ENCODE measurements at places on chromosomes 11 and 22.

- DNase-seq: no peak
Observed at GRCh38 chr11:134541355-134541754, 129.3 kb upstream of the B3GAT1 start.

DNA sequence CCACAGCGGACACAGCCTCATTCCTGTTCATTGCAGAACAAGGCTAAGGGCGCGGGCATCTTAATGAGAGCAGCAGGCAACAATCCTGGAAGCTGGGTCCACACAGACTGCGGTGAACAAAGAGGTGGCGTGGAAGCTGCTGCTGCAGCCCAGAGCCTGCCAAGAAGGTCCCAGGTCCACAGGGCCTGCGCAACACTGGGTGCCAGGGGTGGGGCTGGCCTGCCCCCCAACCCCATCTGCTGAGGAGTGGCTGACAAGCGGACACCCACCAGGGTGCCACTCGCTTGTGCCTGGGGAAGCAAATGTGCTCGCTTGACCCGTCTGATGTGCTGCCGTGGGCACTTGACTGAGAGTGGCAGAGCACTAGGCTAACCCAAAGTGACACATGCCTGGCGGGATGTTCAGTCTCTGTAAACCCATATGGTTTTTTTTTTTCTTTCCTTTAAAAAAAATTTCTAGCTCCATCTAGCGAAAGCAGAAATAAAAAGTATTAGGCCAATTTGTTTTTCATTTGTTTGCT lies 83.2 kb upstream of the PITPNB start:
- no peak for DNase-seq

DNA sequence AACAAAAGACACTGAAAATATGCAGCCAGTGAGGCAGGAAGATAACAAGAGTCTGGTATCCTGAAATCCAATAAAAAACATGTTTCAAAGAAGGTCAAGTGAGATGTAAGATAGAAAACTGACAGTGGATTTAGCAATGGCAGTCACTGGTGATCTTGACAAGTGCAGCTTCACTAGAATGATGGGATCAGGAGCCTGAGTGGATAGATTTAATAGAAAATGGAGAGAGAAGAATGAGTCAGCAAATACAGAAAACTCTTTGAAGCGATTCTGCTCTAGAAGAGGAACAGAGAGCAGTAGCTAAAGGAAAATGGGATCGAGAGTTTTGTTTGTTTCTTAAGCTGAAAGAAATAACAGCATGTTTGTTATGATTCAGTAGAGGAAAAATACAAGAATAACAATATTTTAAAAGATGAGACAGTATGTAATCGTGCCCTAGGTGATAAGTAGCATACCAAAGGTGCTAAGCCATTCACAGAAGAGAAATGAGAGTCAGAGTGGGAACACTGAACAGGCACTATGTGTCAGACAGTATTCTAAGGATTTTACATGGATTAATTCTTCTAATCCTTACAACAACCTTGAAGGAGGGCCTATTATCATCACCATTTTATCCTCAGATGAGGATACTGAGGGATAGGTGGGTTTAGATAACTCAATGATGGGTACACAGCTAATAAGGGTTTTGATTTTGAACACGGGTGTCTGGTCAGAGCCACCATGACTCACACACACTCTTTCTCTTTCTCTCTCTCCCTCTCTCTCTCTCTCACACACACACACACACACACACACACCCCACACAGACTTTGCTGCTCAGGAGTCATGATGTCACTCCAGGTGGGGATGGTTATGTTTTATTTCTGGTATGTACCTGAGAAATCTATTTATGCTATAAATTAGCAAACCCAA lies 36.3 kb downstream of the MRE11 start:
- DNase-seq: no peak

- no peak for DNase-seq
Observed at GRCh38 chr22:39518996-39519680, 1.2 kb upstream of the ATF4 start.

GRCh38 chr11:93689240-93689639 lies 27.8 kb downstream of the CEP295 start:
- DNase-seq: no peak

- DNase-seq: no peak
Observed at GRCh38 chr11:132315696-132316095, 945.3 kb downstream of the NTM start.

GRCh38 chr22:49905465-49905864 lies 12.8 kb downstream of the ALG12 start:
- DNase-seq: no peak

GRCh38 chr11:83881428-83881827 lies 595.3 kb upstream of the CCDC90B start:
- no peak for DNase-seq

- DNase-seq: no peak
Observed at GRCh38 chr11:35911013-35911412, 32.8 kb upstream of the LDLRAD3 start.

- no peak for DNase-seq
Observed at GRCh38 chr11:117831661-117832415, 7.3 kb upstream of the FXYD2 start.

DNA sequence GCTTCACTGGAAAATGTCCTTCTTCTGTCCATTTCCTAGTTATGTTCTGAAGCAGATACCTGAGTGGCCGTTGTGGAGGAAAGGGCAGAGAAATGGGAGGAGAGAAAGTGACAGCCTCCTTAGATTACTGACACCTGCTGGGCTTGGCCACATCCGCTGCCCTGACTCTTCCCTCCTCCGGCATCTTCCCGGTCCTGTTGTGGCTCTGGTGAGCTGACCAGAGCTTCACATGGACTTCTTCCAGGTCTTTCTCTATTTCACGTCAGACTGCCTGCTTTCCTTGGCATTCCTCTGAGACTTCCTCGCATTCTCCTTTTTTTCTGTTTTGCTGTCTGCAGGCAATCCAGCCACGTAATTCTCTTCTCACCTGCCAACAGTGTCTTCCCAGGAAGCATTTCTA lies 138.7 kb upstream of the E2F8 start:
- no peak for DNase-seq

DNA sequence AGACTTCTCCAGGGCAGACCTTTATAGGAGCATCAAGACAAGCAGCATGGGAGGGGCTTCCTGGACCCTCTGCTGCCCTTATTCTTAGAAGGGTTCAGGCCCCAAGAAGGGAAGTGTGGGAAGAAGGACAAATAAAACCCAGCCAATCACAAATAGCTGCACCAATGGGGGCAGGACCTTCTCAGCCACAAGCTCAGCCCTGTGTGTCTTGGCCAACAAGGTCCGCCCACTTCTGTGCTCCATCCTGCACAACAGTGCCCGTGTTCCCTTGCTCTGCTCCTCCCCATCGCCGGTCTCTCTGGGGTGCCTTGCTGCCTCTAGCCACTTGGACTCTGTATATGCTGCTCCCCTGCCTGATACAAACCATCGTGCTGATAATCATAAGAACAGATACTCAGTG lies 86.1 kb downstream of the NAT10 start:
- DNase-seq: no peak

DNA sequence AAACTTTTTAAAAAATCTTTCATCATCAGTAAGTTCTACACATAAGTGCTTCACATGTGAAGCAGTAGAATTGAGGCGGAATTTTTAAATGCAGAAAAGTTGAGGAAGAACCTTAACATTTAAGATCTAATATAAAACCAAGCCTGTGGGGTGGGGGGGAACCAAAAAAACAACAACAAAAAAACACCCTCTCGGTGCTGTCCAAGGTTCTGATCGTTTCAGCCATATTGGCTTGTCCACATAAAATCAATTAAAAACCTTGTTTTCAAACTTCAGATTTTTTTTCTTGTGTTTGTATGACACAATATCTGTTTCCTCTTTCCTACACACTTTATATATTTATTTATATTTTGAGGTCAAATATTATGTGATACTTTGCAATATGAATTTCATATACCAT lies 130.0 kb downstream of the WNT7B start:
- DNase-seq: no peak

DNA sequence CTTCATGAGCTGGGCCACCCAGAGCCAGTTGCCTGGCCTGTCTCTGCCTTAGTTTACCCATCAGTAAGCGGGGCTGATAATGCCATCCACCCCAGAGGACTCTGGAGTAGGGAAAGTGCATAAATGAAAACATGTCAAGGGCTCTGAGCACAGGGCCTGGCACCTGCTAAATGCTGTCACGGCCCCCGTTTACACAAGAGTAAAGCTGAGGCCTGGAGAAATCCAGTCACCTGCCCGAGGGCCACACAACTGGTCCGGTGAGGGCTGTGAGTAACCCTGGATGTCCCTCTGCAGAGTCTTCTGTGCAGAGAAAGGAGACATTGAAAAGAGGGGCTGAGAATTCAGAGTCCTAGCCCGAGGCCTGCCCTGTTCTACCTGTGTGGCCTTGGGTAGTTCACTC lies 110.6 kb upstream of the ANO1 start:
- DNase-seq: no peak

DNA sequence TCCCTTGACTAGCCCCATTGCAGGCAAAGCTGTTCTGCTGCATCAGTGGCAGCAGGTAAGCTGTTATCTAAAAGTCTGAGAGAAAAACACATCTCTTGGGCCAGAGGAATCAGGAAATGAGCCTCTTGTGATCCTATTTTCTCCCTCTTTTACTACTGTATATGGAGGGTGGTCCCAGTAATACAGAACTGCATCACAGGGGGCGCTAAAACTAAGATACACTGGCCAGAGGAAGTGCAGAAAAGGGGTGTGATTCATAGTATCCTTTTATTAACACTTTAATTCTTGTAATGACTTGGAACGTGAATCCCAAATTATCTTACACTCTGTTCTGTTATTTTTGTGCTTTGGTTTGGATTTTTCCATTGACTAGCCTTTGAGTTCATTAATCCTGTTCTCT lies 8.8 kb upstream of the MED17 start:
- DNase-seq: no peak

GRCh38 chr11:116697011-116697410 lies 75.8 kb downstream of the BUD13 start:
- no peak for DNase-seq

DNA sequence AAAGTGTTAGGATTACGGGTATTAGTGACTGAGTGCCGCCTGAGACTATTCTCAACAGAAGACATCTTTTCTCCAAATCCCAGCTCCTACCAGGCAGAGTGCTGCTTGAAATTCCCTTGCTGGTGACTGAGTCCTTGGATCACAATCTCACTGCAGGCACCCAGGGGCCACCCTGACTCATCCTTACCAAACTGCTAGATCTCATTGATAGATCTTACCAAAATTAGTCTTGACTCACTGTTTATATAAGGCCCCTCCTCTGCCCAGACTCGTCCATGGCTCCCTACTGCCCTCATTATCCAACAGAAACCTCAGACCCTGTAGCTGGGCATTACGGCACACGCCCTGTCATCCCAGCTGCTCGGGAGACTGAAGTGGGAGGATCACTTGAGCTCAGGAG lies 14.7 kb downstream of the TBC1D10A start:
- DNase-seq: no peak

DNA sequence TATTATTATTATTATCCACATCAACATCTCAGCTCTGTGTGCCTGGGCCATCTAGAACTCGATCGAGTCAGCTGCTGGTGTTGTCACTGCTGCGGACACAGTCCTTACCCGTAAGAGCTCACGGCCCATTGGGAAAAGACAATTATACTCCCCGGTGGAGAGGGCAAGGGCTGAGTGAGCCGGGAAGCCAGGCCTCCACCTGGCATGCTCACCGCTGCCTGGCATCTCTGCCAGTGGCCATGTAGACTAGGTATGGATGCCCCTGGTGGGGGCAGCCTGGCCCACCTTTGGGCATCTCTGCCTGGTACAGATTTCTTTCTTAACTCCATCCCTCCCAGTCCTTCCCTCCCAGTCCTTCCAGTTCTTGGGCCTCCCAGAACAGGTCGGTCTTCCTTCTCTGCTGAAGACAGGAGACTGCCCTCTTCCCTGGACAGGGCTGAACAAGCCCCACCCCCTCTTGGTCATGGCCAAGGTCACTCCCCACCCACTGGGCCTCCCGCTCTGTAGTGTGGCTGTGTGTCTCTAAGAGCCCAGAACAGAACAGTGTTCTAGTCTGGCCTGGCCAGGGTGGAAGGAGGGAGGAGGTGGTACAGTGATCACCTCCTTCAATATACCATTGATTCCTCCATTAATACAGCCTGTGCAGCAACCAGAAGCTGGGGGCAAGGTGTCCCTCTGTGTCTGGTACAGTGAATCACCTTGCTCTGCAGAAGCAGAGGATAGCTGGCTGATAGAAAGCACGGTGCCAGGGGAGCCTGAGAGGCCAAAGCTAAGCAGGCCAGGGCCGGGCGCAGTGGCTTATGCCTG lies 57.7 kb downstream of the FLRT1 start:
- no peak for DNase-seq

DNA sequence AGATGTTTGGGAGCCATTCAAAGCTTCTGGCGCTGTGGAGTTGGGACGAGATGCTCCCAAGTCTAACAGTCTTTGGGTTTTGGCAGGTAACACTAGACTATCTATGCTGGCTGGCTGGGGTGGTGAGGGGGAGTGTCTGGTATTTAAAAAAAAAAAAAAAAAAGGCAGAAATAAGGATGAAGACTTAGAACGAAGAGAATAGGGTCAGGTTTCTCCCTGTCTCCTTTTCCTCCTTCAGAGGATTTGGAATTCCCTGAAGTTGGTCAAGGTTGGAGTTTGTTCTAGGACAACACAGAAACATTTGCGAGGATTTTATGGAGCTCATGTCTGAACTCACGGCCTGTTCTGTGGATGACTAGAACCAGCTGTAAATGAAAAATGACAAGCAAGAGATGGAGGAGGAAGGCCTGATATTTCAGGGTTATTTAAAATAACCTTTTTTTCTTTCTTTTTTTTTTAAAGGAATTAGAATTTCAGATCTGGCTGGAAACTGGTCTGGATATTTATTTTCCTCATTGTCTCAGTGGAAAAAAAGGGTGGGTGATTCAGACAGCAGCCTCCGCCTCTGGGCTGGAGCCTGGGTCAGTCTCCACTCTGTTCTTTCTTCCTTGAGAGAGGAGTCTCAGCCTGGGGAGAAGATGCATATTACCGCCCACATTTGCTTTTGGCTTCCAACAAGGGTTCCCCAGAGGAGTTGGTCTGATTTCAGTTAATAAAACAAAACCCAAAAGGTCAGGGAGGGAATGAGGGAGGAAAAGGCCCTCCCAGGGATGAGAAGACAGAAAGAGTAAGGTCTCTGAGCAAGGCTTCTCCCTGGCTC lies 80.1 kb downstream of the USP35 start:
- DNase-seq: no peak

GRCh38 chr11:31120428-31120827 lies 249.1 kb downstream of the DCDC1 start:
- no peak for DNase-seq

GRCh38 chr22:43848366-43849171 lies 13.7 kb downstream of the SULT4A1 start:
- no peak for DNase-seq

DNA sequence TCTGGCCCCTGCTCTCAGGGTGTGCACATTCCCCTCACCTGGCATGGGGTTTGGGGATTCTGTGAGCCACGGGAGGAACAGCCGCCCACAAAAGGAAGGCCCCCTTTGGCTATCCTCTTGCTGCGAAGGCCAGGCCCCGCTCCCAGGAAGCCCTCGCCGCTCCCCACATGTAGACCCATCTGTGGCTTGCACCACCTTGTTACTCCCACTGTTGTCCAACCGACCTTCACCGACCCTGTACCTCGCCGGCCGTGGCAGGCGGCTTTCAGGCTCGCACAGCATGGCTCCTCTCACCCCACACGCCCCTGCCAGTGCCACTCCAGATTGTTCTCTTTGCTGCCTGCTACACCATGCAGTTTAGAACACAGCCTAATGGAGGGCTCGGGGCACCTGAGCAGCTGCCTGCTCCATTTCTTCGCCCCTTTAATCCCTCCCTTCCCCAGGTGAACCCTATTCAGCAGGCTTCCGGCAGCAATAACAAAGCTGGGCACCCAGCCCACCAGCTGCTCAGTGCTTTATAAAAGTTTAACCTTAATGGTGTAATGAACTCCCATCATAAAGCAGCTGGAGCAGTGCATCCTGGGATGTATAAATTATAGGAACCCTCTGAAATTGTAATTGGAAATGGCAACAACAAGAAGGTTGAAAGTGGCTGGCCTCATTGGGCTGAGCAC lies 10.7 kb downstream of the DAGLA start:
- no peak for DNase-seq
